Activated T-helper 2 cell treated with anti-CD3 and anti-CD28 coated beads, Interferon-gamma antibody, Interleukin-2, Interleukin-4, amounts not matched to agents 10 μg/mL and 5 μg/mL and 100 μg/mL, durations not matched to agents 14 hours and 24 hours and 36 hours (primary cell): ENCODE measurements at places on chromosomes 13 and 19.

- no peak for DNase-seq
These were observed 51.8 kb upstream of the FREM2 start for GRCh38 chr13:38635030-38635429.

GRCh38 chr13:75473468-75473867 lies 8.5 kb downstream of the TBC1D4 start:
- DNase-seq = no peak

GRCh38 chr13:103935117-103935516 lies 868.9 kb upstream of the SLC10A2 start:
- no peak for DNase-seq

DNA sequence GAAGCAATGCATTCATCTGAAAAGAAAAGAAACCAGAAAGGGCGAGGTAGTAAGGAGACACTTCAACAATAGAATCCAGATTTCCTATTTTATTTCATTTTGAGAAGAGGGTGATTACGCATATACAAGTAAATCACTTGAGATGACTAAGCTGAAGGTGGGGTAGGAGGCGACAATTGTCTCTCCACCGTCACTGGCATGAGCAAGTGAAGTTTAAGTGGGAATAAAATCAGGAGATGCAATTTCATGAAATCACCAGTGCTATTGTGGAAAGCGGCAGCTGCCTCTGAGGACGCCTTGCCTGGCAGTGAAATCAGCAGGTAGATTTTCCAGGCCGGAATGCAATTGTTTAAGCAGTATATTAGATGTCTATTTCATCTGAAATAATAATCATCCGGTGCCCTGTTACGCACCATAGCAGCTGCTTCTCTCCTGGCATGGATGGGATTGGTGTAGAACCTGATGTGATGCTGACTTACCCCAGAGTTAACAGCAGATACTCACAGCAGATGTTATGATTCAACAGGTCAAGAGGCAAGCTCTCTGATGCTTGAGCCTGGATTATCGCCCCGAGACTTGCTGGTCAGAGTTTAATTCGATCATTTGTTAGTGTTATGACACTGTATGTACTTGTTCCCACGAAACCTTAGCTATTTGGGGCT lies 64.3 kb downstream of the RASL11A start:
- no peak for DNase-seq

DNA sequence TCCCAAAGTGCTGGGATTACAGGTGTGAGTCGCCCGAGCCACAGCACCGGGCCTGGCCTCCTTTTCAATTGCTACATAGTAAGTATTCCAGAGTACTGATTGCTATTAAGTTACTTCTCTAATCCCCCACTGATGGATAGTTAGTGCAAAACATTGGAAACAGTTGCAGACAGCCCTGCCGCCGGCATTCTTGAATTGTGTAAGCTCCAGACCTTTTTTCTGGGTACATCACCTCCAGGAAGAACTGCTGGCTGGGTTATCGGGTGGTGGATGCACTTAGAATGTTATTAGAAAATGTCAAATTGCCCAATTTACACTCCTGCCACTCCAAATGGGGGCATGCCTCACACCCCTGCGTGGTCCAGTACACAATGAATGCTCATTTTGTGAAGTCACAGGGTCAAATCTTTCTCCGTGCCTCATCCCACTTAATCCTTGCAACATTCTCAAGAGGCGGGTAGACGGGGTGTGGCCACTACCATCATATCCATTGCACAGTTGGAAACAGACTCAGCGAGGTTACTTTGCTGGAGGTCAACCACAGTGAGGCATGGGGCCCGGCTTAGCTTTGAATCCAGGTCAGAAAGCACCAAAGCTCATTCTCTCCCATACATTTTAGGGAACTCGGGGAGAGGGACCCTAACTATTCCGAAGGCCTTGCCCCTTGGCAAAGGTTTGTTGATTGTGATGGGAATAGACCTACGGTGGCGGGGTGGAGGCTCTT lies 1.0 kb upstream of the KDM4B start:
- DNase-seq = no peak

DNA sequence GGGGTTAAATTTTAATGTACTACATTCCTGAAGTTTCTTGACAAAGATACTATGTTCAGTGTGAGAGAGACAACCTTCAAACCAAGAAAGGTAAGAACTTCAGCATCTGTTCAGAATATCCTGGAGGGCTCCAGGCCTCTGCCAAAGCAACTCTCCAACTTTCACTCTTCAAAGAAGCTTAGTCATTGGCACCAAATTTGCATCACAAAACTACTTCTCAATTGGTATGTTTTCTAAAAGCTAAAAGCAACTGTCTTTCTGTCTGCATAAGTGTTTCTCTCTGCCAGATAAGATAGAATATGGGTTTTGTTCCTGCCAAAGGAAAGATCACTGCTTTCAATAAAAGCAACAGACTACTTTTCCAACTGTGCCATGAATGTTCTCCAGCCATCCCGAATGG lies 187.4 kb downstream of the SUCLA2 start:
- DNase-seq = no peak
